ENCODE measurements at places on chromosomes 4 and X.

GRCh38 chrX:30212172-30212571 lies 3.2 kb upstream of the MAGEB2 start:
- DNase-seq: no peak

DNA sequence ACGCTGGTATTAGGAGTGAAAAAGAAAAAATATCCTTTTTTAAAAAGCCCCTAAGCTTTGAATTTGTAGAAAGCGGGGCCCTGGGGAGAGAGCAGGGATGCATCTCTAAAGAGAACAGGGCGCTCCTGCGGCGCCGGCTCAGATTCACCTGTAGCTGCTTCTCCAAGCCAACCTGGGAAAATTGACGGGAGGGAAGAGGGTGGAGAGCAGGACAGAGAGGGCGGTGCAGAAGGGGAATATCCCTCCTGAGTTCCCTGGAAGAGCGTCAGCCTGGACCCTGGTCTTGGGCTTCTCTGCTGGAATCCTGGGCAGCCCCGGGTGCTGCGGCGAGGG lies 776 bp upstream of the SOWAHD start:
- DNase-seq: no peak

DNA sequence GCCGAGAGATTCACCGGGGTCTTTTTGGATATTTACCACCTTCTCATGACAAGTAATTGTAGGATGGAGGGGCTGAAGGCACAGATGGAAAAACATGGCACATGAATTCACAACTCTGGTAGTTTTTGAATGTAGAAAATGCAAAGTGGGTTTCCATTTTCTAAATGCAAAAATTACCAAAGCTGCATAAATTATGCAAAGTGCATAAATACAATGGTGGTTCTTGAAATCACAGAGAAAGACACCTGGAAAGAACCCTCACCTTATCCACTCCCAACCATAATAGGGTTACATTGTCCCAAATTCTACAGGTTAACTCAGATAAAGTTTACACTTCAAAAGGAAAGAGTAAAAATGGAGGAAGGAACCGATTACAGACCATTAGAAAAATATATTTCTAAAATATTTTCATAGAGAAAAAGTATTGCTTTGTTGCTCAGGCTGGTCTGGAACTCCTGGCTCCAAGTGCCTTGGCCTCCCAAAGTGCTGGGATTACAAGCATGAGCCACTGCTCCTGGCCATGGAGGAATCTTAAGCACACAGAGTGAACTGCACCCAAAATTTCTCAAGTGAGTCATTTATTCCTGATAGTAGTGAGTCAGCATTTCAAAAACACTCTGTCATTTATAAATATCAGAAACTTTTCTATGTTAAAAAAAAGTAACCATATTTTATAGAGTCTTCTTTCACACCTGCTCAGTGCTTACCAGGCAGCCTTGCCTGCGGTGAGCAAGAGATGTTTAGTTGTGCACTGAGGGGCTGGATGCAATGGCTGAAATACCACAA lies 101.4 kb downstream of the FIP1L1 start:
- DNase-seq: no peak

GRCh38 chrX:129719268-129719667 lies 19.5 kb upstream of the XPNPEP2 start:
- no peak for DNase-seq

DNA sequence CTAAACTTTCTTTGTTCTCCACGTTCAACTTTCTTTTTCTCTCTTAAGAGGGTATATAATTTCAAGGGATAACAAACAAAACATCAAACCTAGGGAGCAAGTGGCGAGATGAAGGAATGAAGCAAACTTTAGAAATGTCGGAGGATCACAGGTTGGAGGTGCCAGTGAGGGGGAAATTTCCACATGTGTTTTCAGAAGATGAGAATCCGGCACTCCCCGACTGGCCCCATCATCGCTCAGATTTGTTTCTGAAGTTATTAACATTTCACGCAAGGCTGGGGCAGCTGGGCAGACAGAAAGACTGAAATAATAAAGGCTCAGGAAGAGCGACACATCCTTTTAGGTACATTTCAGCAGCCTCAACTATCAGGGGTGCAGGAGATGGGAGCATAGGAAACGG lies 134.9 kb downstream of the SMIM20 start:
- no peak for DNase-seq

DNA sequence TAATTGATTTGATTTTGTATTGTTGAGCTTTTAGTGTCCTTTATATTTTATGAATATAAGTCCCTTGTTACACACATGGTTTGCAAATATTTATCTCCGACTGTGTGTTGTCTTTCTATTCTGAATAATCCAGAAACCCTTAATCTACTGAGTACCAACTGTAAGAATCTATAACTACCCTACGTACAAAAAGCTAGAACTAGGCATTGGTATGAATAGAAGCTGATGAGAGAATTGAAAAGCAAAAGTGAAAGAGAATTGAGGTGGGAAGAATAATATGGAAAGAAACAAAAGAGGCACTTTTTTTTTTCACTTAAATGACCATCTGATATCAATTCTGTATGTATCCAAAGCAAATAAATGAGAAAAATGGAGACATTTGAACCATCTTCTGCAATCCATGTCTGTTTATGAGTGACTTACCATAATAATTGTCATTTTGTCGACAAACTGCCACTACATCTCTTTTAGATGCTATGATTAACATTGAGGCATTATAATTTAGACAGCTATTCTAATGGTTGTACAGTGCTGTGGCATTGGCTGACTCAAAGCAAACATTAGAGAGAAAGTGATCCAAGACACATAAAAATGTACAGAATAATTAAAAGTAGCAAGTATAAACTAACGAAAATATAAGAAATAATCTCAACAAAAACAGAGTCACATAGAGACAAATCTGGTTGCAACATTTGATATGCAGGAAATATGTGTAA lies 1516.6 kb upstream of the AGA start:
- DNase-seq: no peak

GRCh38 chr4:162957521-162958143 lies 209.1 kb downstream of the NAF1 start:
- DNase-seq: no peak

DNA sequence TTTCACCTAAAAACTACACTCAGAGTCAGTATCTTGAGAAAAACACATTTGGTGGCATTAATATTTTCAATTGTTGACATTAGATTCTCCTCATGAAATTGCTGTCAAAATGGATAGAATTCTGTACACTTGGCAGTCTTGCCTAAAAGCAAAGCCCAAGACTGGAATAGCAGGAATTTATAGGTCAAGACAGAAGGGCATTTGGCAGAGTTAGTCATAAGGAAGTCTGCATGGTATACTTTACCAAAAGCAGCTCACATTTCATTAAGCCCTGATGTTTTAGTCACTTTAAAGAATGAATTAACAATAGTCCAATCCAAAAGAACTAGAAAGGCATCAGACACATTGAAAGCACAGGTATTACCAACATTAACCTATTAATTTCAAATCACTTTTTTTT lies 7.1 kb downstream of the CCDC160 start:
- no peak for DNase-seq

DNA sequence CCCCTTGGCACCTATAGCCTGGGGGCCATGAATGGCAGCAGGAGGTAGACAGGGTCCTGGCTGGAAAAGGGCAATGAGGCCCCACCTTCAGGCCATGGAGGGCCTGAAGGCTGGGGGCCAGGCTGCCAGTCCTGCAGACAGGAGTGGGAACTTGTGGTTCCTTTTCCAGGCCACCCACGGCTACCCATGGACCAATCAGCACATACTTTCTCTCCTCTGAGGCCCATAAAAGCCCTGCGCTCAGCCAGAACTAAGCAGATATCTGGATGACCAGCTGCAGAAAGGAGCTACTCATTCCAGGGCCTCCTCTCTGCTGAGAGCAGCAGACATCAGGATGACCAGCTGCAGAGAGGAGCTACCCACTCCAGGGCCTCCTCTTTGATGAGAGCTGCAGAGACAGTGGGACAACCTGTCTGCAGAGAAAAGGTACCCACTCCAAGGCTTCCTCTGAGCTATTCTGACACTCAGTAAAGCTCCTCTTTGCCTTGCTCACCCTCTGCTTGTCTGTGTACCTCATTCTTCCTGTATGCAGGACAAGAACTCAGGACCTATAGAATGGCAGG lies 67.2 kb downstream of the NAA11 start:
- DNase-seq: no peak

GRCh38 chr4:182808673-182809416 lies 108.3 kb downstream of the DCTD start:
- DNase-seq: no peak

DNA sequence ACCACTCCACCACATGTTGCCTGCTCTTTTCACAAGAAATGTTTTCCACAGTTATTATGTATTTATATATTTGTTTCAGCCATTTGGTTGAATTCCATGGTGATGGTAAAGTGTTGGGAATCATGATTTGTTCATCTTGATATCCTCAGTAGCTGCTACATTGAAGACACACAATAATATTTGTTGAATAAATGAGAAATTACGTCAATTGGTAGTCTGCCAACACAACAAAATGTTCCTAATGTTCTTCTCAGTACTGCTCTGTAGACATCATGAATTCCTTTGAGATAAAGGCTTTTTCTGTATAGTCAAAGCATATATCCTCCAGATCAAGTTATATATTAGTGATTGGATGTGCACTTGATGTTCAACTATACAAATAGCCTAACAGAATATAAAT lies 29.5 kb downstream of the CXXC4 start:
- DNase-seq: no peak

DNA sequence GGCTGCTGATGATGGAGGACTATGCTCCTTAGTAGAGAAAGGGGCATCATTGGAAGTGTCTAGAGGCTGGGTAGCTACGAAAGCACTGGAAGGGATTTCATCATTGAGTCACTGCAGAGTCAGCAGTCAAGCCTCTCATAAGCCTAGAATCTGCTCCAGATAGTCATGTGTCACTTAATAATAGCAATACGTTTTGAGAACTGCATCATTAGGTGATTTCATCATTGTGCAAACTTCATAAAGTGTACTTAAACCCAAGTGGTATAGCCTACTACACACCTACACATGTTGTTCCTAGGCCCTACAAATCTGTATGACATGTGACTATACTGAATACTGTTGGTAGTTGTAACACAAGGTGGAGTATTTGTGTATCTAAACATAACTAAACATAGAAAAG lies 165.6 kb downstream of the PTTG2 start:
- no peak for DNase-seq

GRCh38 chr4:122674371-122674770 lies 53.5 kb upstream of the IL21 start:
- no peak for DNase-seq

DNA sequence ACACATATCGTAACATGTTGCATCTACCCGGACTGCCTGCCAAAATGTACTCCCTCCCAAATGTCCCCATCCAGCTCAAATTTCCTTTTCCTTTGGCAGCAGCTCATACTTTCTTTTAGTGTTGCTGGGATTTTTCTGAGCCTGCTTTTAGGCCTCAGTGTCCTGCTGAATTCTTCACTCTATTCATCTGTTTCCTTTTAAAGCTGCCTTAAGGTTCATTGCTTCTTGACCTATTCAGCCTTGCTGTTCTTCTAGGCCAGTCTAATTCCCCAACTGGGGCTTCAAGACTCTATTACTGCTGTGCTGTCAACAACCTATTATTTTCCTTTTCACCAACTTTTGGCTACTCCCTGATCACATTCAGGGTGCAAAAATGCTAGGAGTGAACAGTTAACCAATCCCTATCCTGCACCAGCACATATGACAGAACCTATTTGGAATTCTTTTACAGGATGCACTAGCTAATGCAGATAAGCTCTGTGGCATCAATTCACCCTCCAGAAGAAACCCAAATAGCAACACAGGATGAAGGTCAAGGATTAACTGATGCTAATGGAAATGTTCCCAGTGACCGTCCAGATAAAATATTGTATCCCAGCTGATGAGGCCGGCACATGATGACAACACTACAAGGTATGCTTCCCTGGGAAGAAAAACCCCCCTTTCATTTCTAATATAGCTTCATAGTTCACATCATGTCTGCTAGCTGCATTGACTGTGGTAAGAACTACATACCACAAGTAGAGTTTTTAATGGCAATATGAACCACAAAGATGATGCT lies 114.7 kb upstream of the TTC29 start:
- DNase-seq: no peak

GRCh38 chr4:145167887-145168286 lies 12.5 kb downstream of the OTUD4 start:
- no peak for DNase-seq

DNA sequence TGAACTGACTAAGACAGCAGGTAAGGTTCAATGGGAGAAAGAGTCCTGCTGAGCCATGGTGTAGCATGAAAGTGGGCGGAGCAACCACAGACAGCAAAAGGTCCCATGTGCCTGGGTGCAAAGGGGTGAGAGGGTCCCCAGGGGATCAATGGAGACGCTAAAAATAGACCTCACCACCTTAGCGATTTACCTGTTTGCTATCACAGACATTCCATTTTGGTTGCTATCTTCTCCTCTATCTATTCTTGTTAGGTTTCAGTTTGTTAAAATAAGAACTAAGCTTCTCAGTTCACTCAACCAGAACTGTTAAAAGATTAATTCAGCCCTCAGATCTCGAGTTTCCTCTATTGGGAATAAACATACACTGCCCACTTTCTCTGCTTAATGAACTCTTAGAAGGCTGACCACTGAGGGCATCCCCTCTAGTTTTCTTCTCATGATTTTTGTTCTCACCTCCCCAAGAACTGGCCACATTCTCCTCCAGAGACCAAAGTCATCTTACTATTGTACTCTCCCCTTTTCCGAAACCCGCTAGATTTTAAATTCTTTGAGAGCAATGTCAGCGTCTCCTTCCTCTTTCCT lies 136.7 kb downstream of the PARM1 start:
- no peak for DNase-seq

- DNase-seq: no peak
Observed at GRCh38 chr4:17027495-17027894, 129.1 kb upstream of the LDB2 start.

- DNase-seq: no peak
Observed at GRCh38 chr4:87512400-87512799, 16.8 kb downstream of the SPARCL1 start.

DNA sequence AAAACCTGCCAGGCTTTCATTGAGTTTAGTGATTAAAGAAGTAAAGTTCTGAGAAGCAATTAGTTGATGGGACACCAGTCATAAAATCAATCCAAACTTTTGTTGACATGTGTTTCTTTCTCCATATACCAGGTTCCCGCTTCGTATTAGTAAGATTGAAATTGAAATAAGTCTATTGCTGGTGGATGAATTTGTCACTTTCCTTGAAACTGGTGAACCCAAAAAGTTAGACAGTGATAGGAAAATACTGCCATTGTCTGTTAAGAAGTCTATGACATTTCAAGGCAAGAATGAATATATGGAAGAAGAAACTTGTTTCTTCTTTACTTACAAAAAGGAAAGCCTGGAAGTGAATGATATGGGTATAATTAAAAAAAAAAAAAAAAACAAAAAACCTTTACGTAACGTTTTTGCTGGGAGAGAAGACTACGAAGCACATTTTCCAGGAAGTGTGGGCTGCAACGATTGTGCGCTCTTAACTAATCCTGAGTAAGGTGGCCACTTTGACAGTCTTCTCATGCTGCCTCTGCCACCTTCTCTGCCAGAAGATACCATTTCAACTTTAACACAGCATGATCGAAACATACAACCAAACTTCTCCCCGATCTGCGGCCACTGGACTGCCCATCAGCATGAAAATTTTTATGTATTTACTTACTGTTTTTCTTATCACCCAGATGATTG lies at the start of gene CD40LG:
CD40LG (plus strand) TSS at position 482 of the 684 bp plus-strand sequence; CDS start at position 573, 91 bp downstream.
- DNase-seq: no peak

- no peak for DNase-seq
Observed at GRCh38 chr4:76989391-76990061, 40.0 kb downstream of the SEPTIN11 start.

- no peak for DNase-seq
Observed at GRCh38 chr4:41134581-41134980, 79.8 kb downstream of the APBB2 start.

GRCh38 chr4:54445866-54446265 lies 211.9 kb upstream of the KIT start:
- DNase-seq: no peak

GRCh38 chr4:176779421-176779820 lies 13.3 kb downstream of the VEGFC start:
- DNase-seq: no peak
